IMR-90 (cell line): ENCODE measurements at places on chromosomes 1 and 21.

- DNase-seq, result no peak
Measured at GRCh38 chr1:153801786-153802697, 26.8 kb downstream of the SLC27A3 start.

DNA sequence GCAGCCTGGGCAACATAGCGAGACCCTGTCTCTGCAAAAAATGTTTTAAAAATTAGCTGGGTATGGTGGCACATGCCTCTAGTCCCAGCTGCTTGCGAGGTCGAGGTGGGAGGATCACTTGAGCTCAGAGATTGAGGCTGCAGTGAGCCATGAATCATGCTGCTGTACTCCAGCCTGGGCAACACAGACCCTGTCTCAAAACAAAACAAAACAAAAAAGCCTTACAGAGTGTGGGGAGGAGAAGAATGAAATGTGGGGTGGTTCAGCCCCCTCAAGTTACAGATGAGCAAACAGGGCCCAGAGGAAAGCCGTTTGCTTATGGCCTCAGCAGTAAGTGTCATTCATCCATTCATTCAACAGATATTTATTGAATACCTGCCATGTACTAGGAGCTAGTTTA, 40.7 kb downstream of the RPS6KA1 start:
- peak; percentile 46 for DNase-seq

DNA sequence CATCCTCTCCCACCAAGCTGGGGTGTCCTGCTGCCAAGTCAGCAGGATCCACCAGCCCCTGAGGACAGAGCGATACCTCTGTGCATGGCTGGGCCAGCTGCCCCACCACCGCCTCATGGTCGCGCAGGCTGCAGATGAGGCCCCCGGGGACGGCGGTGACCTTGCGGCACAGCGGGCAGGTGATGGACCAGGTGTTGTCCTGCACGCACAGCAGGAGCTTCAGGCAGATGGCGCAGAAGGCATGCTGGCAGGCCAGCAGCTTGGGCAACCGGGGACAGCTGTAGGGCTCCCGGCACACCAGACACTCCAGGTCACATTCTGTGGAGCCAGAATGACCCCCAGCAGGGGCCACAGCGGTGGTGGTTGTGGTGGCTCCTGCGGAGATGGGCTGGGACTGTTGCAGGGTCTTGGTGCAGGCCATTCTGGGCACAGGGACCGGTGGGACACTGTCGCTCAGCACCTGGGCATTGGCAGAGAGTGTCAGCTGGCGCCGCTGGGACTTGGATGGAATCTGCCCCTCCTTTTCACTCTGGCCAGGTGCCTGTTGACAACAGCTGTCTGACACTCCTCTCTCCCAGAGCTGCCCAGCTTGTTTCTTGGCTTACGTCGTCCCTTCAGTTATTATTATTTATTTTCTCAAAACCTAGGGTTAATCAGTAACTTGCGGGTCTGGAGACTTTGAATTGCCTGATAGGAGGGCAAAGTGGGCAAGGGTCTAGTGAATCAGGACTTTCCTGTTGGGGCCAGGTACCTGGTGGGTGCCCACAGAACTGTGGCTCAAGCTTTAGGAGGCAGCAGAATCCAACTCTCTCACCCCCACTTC, at the start of gene RNF186:
RNF186 (minus strand) TSS at position 603 of the 823 bp plus-strand sequence; CDS start at position 421, 182 bp downstream.
- DNase-seq, result no peak

DNA sequence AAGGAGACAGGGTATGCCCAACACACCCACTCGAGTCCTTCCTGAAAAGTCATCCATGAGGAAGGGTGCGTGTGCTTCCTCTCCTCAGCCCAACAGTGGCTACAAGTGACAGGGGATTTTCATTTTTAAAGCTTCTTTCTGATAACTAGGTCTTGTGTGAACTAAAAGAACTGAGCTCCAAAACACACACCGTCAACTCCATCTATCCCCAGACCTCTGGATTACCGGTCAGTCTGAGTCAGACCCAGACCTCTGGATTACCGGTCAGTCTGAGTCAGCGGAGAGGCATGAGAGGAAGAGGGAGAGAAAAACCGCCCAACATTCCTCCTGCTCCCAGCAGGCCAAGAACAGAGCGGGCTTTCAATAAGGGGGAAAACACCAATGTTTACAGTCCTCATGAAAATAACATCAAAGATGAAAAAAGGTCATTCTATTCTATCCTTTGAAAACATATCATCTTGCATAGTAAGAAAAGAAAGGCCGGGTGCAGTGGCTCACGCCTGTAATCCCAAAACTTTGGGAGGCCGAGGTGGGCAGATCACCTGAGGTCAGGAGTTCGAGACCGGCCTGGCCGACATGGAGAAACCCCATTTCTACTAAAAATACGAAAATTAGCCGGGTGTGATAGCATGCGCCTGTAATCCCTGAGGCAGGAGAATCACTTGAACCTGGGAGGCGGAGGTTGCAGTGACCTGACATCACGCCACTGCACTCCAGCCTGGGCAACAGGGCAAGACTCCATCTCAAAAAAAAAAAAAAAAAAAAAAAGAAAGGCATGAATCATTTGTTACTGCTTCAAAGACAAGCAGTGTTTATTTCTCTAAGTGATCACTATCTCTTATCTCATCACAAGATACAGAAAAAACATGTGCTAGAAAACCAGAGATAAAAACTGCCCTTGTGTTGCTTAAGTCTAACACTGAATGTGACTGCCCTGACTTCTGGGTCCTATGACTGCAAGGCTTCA, 3.4 kb downstream of the PTTG1IP start:
- peak; percentile 96 for DNase-seq

DNA sequence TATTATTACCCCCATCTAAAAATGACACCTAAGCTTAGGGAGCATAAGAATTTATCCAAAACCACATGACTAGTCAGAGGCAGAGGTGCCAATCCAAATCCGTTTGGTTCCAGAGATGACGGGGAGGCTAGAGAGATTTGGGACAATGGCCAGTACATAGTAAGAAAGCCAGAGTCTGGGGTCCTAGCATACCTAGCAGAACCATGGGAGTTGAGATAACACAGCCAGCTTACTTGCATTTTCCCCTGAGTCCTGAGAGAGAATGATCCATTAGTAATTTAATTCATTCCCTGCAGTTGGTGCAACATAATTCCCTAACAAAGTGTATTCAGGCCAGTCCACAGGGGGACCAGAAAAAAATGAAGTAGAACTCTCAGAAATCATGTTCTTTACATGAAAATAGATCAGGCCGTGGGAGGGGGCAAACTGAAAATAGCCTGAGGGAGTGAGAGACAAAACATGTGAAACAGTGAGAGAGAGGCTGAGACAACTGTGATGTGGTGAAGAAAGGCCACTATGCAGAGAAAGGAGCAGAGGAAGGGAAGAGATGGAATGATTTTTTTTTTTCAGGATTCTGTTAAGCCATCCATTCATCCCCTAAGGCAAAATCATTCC, 243.3 kb downstream of the BRINP2 start:
- no peak for DNase-seq

GRCh38 chr1:87927391-87928280, 599.0 kb downstream of the LMO4 start:
- DNase-seq, result no peak
